Hematopoietic multipotent progenitor cell treated with erythropoietin and hydrocortisone succinate and interleukin-3 and kit ligand, for 4 days (in vitro differentiated cells): ENCODE measurements at places on chromosomes 1 and 21.
A peak's percentile ranks its signal among the peaks of the same experiment; 100 is the strongest.

GRCh38 chr1:202979459-202979858 lies 12.4 kb upstream of the CYB5R1 start:
- DNase-seq, result no peak

GRCh38 chr1:22609291-22609690 lies 27.1 kb upstream of the C1QA start:
- no peak for DNase-seq

DNA sequence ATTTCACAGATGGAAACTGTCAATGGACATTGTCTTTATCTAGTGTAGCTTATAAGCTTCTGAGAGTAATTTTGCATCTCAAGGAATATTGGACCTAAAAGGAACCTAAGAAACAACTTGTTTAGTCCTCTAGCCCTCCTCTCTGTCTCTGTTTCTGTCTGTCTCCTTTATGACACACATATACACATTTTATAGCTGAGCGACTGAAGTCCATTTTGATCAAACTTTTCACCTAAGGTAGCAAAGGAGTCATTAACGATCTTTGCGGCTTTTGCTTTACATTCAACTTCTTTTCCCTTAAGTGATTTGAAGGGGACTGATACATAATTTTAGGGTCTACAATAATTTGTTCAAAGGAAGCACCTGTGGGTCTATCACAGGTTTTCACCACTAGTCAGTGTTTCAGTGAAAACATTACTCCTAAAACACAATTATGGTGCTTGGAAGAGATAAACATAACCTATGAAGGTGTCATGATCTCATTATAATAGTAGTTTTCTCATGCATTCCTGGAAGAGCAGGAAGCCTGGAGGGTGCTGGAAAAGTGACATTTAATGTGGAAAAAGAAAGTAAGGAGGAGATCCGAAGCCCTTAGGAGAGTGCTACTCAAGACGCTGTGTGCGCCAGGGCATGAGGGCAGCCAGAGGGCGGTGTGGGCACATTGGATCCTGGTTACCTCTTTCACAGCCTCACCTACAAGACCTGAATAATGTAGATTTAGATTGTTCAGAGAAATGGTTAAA lies 248.6 kb downstream of the DNM3 start:
- DNase-seq, result peak; percentile 48

GRCh38 chr1:15900662-15901279 lies 53.3 kb downstream of the SPEN start:
- DNase-seq, result no peak

DNA sequence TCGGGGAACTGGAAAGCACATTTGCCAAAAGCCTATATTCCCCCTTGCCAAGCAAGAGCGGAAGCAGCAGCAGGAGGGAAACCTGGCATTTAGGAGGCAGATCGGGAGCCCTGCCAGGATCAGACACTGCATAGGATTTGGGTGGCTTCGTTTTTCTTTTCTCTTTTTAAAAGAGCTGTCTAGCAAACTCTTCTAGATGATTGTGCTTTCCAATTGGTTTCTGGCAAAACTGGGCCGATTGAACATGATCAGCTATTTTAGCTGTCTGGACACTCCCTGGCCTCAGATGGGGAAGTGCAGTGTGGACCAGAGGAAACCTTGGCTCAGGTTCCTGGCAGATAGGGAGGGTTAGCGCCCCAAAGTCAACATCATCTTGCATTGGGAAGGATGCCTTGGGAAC lies 414.0 kb upstream of the KAZN start:
- DNase-seq, result no peak

- no peak for DNase-seq
Measured at GRCh38 chr1:94989911-94990473, 63.1 kb upstream of the CNN3 start.

DNA sequence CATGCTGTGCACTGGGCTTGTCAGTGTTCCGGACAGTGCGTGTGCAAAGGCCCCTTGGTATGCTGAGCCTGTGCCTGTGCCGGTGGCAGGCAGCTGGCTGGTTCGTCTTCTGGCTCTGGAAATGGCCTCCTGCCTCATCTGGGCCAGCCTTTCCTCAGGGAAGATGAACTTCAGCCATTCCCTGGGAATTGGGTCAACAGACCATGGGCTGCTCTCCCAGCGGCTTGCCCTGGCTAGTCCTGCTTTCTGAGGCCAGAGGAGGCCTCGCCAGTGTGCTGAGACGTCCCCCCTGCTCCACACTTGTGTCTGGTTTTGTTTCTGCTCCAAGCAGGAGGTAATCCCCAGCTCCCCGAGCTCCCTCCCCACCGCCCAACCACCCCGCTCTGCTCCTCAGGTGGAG lies 32.6 kb upstream of the RD3 start:
- no peak for DNase-seq

- peak; percentile 86 for DNase-seq
Measured at GRCh38 chr1:235954306-235955283, 87.9 kb upstream of the LYST start.

DNA sequence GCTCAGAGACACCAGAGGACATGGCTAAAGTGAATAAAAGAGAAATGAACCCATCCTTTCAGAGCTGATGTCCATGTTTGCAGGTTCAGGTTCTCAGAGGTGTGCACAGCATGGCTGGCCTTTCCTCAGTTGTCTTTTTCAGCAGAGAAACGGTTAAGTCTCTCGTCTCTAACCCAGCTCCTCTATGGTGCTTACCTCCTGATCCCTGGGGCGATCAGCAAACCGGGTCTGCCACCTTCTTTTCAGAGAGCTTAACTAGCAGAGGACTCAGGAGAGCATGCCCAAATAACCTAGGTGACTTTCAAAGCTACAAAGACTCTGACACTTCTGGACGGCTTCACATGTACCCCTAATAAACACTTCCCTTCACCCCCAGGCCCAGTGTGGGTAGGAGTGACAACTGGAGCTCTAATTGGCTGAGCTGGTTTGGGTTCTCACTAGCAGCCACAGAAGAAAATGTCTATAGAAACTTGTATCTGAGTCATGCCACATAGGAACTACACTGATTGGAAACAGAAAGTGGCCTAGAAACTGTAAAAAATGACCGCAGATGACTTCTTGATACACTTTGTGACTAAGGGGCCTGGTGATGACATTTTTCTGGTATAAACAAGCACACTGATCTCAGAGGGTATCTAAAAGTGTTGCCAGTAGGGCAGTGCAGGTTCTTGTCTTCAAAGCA lies at the start of gene AIM2:
Gene AIM2 (minus strand): TSS at position 329 of the 682 bp plus-strand sequence. CDS start 3,267 bp downstream, outside the sequence.
- DNase-seq, result peak; percentile 20

DNA sequence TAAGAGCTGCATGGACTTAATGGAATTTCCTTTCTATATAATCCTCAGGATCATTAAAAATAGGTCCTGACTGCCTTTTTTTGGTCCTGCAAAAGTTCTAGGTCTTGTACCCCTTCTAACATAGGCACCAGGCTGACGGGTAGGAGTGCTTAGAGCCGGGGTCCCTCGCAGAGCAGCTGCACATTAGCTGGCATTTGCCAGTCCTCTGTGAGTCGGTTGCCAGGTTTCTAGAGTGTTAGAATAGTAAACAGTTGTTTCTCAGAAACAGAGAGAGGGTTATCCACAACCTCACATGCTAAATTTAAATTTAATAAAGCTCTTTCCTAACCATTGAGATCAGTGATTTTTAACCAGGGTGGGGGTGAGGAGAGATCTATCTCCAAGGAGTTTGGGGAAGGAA lies 35.4 kb upstream of the HEATR1 start:
- no peak for DNase-seq

DNA sequence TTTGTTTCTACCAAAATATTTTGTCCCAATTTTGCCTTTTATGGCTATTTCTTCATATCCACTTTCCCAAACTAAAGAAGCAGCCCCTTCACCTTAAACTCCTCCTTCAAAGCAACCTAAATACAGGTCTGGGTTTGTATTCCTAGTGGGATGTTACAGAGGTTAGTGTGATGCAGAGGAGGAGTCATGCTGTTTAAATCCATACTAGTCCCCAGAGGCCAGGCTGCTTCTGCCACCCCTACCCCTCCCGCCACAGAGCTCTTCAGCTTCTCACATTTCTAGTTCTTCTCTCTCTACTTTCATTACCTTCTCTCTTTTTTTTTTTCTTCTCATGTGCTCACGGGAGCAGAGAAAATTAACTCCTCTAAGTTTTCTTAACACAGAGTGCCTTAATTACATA lies 29.3 kb downstream of the SELL start:
- DNase-seq, result no peak

GRCh38 chr1:3183411-3183810 lies 114.4 kb downstream of the PRDM16 start:
- DNase-seq, result peak; percentile 71
